ENCODE measurements at places on chromosomes 6 and 20.

- DNase-seq, result no peak
Measured at GRCh38 chr20:31674895-31675827, 37.4 kb downstream of the COX4I2 start.

- DNase-seq, result no peak
Measured at GRCh38 chr20:37316775-37317170, 27.3 kb downstream of the MANBAL start.

GRCh38 chr6:148523551-148523950 is 180.9 kb downstream of the SASH1 start:
- DNase-seq, result no peak

- no peak for DNase-seq
Measured at GRCh38 chr6:168722397-168722796, 281.4 kb downstream of the SMOC2 start.

DNA sequence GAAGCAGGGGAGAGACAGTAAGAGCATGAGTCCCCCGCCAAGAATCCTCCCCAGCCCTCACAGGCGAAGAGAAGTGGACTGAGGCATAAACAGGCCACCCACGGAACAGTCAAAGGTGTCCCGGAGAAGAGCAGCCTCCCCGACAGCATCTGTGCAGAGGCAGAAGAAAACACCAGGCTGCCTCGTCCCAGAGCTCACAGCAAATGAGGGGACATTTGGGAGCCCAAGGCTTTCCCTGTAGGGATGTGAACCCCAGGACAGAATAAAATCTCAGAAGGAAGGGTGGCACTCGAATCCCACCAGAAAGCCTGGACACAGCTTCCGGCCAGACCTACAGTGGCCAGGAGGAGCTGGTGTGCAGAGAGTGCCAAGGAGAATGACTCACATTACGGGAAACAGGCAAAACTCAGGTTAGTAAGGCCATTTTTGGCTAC is 90.4 kb downstream of the DLL1 start:
- DNase-seq, result no peak

GRCh38 chr6:40700006-40700580 is 112.9 kb upstream of the LRFN2 start:
- no peak for DNase-seq

- no peak for DNase-seq
Measured at GRCh38 chr6:131026243-131026642, 36.8 kb downstream of the EPB41L2 start.

DNA sequence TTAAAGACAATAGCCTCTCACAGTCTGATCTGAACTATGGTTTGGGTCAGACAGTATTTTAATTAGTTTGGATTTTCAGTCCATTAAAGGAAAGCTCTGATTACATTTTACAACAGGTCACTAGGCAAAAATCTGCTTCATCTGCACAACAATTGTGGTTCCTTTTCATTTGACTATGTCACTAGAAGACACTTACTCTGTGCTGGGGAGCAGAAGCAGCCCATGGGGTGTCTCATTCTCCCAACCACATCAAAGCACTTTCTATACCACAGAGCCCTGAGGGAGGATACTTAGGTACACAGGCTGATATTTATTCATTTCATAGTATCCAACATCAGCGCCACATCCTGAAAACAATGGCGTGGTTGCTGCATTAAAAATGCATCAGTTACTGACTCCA is 36.6 kb upstream of the HDAC2 start:
- DNase-seq, result no peak

DNA sequence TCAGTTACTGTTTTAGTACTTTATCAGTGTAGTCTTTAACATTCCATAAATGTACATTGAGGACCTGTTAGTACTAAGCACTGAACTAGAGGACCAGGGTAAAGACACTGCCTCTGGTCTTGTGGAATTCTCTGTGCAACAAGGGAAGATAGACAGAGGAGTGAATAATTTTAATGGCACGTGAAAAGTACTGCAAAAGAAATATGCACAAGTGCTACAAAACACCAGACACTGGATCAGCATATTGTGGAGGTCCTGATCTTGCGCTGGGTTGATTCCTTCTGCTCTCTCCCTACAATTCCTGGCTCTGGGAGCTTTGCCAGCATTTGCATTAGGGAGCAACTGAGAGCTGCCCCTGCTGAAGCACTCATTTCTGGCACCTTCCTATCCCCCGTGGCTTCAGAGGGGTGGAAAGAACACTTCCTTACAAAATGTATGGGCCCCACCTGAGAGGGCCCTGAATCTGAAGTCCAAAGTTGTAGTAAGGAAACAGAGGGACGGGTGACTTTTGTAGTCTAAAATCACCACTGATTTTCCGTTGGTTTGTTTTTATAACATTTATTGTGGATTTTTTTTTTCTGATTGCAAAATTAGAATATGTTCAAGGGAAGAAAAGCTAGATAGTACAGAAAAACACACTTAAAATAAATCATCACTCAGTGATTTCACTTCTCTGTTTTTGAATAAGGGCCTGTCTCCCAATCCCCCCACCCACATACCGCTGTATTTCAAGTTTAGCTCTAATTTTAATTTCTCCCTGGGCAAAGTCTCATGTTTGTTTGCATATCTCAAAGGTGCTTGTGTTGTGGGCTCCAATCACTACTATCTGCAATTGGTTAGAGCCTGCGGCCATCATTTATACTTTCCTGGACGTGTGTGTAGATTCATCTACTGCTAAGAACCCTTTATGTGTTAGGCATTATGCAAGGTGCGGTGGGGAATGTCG is 4.9 kb downstream of the PKIG start:
- no peak for DNase-seq

DNA sequence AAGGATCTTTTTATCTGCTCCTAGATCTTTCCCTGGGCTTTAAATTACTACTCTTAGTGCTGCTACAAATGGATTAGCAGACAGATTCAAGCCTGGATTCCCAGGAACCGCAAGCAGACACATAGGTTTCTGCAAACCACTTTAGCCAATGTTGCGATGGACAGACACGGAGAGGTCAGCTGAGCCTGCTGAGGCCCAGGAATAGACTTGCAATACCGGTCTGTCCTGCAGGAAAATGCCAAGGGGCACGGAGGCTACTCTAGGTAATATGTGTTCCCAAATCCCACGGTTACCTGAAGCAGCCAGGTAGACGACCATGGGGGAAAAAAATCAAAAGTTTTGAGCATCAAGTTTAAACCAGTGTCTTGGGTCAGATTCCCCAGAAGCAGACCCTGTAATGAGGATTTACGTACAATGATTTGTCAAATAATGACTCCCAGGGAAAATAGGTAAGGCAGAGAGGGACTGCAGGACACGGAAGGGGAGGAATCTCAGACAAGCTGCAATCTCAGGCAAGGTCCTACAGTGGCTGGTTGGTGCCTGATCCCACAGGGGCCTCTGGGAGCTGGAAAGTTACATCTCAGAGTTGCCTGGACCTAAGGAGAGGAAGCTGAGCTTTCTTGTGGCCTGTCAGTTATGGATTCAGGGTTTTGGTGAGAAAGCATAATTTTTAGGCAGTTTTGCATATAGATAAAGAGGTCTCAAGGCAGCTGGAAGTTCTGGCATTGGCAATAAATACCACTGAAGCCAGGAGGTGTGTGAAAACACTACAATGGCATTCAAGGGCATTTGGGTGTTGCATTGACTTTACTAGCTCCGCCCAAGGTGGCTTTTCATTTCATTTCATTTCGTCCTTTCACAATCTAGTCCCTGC is 12.5 kb downstream of the OTOR start:
- no peak for DNase-seq
